Activated CD4-positive, alpha-beta T cell treated with anti-CD3 and anti-CD28 coated beads, Interleukin-2, amount 50 U/mL, for 48 hours (primary cell): ENCODE measurements at places on chromosomes 5 and 9.

DNA sequence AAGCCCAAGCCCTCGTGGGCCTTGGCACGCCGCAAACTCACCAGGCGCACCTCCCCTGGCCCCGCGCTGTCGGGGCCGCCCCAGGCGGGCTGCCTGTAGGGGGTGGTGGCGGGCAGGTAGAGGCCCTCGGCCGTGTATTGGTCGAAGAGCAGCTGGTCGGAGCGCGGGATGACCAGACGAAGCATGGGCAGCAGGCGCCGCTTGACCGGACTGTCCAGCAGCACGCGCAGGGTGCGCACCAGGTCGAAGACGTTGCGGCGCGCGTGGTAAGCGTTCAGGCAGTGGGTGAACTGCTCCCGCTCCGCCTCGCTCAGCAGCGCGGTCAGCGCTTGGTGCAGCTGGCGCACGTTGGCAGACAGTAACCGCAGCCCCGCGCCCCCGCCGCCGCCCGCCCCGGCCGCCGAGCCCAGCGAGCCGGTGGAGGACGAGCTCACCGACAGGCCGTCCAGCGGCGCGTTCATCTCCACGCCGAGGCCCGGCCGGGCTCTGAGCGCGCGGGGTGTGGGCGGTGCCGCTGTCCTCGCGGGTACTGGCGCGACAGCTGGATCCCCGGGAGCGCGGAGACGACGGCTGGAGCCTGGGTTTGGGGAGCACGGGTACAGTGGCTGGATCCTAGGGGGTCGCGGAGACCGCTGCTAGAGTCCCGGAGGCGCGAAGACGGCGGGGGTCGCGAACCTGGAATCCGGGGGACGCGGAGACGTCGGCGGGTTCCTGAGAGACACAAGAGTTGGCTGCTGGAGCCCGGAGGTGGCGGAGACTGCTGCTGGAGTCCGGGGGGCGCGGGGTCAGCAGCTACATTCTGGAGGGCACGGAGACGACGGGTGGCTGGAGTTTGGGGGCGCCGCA lies 709 bp downstream of the WHRN start:
- peak; percentile 41 for DNase-seq

DNA sequence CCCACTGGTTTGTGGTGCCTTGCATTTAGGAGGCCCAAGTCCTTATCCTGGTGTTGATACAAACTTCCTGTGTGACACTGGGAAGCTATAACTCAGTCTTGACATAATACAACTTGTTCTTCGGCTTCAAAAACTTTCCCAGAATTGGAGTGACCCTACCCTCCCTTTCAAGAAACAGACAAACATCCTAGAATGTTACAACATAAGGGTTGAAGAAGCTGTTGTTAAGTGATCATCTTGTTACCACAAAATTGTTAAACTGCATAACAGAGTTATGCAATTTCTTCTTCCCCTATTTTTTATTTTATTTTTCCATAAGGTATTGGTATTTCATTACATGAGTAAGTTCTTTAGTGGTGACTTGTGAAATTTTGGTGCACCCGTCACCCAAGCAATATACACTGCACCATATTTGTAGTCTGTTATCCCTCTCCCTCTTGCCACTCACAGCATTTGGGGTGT lies 21.3 kb downstream of the TLR4 start:
- DNase-seq = no peak

DNA sequence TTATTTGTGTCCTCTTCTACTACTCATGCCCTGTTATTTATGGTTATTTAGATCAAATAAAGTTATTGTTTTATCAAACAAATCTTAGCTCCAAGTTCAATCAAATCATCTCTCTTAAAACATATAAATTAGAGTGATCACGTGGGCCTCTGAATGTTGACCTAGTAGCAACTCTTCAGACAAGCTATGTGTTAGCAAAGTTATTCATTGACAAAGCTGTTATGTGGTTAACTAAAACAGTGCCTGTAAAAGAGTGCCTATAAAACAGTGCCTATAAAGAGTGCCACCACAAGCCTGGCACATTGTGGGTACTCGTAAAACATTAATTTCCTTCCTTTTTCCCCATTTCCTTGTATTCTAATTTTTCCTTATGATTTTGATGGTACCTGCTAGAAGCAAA lies 421.9 kb downstream of the HCN1 start:
- DNase-seq = no peak

GRCh38 chr5:132822650-132823480 lies 7.6 kb downstream of the SHROOM1 start:
- DNase-seq = no peak

DNA sequence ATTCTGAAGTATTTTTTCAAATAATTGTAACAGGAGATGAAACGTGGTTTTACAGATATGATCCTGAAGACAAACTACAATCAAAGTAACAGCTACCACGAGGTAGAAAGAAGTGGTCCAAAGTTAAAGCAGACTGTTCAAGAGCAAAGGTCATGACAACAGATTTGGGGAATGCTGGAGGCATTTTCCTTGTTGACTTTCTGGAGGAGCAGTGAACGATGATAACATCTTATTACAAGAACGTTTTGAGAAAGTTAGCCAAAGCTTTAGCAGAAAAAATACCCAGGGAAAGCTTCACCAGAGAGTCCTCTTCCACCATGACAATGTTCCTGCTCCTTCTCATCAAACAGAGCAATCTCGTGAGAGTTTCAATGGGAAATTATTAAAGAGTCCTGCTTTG lies 145.4 kb upstream of the NREP start:
- no peak for DNase-seq

- no peak for DNase-seq
Observed at GRCh38 chr5:113124265-113124664, 147.7 kb downstream of the DCP2 start.

- DNase-seq = no peak
Observed at GRCh38 chr5:88419931-88420330, 151.3 kb upstream of the TMEM161B start.

- DNase-seq = no peak
Observed at GRCh38 chr5:53476531-53477480, 3.6 kb upstream of the FST start.

- DNase-seq = no peak
Observed at GRCh38 chr5:35302544-35302943, 72.3 kb upstream of the PRLR start.

DNA sequence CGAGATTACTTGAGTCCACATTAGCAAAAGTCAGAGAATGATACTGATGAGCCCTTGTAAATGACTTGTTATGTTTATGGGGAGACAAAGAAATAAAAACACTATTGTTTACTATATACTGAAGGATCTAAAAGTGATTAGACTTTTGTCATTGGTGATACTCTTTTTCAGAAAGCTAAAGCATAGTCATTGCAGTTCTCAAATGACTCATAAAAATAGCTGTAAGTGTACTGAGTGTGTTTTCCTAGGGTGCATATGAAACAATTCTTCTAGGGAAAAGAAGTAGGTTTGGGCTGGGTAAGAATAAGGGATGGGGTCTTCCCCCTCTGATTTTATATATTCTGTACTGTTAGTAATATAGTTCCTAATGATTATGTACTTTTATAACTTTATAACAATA lies 32.6 kb downstream of the WDR36 start:
- no peak for DNase-seq

GRCh38 chr9:20331095-20331685 lies 291.1 kb downstream of the MLLT3 start:
- DNase-seq = no peak

DNA sequence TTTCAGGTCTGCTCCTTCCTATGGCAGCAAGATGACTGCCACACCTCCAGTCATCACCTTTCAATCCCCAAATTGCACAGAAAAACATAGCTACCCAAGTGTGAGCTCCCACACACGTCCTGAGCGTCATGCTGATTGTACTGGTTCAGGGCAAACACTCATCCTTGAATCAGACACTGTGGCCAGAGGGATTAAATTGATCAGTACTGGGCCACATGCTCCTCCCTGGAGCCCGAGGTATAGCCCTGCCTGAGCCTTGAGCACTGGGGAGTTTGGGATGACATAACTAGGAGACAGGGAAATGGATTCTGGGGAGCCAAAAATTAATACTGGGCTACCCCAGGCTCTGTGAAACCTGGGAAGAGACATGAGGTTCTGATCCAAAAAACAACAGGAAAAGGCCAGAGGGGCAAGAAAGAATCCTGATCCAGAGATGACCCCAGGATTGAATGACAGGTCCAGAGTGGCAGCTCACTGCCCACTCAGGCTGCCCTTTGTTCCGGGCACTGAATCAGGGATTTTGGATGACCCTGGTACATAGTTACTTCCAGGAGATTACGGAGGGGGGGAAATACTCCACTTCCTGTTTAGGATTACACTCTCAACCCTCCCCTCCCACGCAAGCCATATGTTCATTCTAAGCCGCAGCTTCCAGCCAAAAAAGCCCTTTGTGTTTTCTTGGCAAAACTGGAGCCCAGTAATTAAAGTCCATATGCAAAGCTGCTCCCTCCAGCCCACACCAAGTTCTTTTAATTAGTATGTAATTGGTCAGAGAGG lies 141.6 kb upstream of the SPRY4 start:
- DNase-seq = no peak

GRCh38 chr5:10482791-10483530 lies 41.3 kb downstream of the ROPN1L start:
- DNase-seq = no peak

DNA sequence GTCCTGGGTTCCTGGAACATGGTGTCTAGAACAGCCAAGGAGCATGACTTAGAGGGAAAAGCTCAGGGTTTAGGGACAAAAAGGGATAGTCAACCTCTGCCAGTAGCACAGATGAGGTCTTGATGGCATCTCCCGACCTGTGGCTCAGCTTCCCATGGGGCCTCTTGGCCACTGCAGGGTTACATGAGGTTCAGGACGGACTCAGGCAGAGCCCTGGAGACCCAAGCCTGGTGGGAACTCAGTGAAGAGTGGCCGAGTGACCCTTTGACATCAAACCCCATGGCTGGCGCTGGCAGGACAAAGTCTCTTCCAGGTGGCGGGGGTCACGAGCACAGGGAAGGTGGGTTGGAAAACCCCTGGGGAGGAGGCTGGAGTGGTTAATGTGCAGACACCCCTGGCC lies 57.8 kb downstream of the MTRR start:
- DNase-seq = no peak

- no peak for DNase-seq
Observed at GRCh38 chr9:14393418-14393817, 79.5 kb upstream of the NFIB start.

DNA sequence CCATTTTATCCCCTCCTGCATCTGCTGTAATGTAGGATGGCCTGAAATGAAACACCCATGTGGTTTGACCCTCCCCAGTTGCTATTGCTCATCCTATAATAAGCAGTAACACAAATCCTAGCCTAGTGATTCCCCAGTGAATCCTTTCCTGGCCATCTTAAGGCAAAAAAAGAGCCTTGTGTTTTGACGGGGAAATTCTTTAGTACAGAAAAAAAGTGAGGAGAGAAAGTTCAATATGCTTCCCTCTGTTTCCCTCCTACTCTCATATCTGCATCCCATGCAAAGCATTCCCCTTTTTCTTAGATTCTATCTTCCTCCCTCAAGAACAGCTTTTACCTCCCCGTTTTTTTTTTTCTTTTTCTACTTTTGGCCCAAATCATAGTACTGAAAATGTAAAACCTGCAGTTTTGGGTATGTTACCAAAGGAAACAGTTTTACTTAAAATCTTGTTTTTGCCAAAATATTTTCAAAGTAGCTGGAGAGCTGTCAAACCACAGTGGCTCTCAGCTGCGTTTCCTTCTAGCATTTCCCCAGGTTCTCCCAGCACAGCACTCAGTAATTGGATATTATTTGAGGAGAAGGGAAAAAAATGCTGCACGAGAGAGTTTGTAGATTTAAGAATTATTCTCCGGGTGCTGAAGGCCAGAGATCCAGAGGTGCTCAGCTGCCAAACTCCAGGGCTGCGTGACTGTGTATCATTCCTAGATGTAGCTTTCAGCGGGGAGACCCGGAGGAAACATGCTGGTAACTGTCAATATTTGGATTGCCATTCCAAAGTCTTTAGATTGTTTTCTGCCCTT lies 321.4 kb downstream of the NPR3 start:
- no peak for DNase-seq

DNA sequence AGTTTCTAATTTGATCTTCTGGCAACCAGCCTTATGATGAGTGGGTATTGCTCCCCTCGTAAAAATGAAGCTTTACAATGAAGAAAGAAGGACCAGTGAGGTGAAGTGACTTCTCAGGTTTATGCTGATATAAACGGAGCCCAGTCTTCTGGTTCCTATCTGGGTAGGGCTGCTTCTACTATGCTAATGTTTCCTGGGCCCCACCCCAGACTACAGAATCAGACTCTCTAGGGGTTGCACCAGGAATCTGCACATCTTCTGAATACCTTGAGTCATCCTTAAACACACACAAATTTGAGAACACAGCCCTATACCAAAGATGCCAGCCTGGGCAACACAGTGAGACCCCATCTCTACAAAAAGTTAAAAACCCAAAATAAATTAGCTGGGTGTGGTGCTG lies 16.2 kb downstream of the BTF3 start:
- DNase-seq = no peak

- no peak for DNase-seq
Observed at GRCh38 chr5:3310541-3311261, 284.9 kb upstream of the IRX1 start.

DNA sequence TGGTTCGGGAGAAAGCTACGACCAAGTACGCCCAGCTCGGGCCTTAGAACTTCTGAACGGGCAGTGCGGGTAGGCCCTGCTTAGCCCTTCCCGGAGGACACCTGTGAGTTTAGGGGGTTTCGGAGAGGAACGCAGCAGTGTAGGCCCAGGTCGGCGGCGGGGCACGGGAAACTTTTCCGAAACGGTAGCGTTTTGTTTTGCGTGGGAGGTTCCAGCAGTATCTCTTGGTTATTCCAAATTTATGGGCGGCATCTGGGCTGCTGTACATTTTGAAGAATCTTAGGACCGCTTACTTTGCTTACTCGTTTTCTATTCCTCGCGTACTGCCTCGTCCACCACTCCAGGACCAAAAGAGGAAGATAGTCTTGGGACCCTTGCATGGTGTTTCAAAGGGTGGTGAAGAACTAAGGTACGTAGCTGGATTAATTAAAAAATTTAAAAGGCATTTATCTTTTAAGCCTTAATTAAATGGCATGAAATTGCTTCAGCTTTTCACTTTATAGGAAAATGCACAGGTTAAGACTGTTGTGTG lies 492 bp downstream of the TENT2 start:
- DNase-seq = no peak

DNA sequence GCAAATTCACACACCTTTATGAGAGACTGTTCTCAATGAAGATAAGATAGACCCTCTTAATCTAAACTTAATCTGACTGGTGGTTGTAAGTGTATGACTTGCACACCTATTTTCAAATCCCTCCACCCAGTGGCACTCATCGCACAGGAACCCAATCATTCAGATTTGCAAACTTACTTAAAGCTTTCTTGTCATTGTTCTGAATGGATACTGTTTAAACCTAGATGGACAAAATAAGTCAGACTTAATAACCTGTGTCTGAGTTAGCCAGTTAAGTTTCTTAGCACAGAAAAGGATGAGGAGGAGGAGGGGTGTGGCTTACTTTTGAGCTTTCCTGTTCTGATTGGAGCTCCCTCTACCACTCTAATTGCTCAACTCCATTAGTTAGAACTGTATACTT lies 252.4 kb upstream of the CCNH start:
- no peak for DNase-seq

GRCh38 chr9:86908261-86908660 lies 39.0 kb downstream of the GAS1 start:
- DNase-seq = no peak
